Stomach (tissue), 19 donors: ENCODE measurements at places on chromosomes 6 and 20. TPM values are rescaled to one million over a fixed set of nuclear protein-coding genes. Genes with fewer than 3 reads are reported as not detected.

The SAYSD1 gene
- 12.3 TPM for total RNA-seq

The ADTRP gene
- 63.6 TPM for total RNA-seq

The SDCBP2 gene
- 51.6 TPM for total RNA-seq

The TCF15 gene
- total RNA-seq = not detected

The KHDRBS2 gene
- total RNA-seq = not detected

GRCh38 chr6:157333956-157334355, 10.6 kb upstream of the TMEM242 start:
- no peak for DNase-seq

- no peak for DNase-seq
Measured at GRCh38 chr6:126341126-126341525, 1.2 kb downstream of the CENPW start.

GRCh38 chr6:166766769-166767168, 139.7 kb upstream of the RPS6KA2 start:
- peak; percentile 16 for DNase-seq

GRCh38 chr6:169959136-169960002, 207.9 kb downstream of the ERMARD start:
- DNase-seq = peak; percentile 88

GRCh38 chr20:50610212-50610718, 81.1 kb downstream of the RIPOR3 start:
- no peak for DNase-seq

DNA sequence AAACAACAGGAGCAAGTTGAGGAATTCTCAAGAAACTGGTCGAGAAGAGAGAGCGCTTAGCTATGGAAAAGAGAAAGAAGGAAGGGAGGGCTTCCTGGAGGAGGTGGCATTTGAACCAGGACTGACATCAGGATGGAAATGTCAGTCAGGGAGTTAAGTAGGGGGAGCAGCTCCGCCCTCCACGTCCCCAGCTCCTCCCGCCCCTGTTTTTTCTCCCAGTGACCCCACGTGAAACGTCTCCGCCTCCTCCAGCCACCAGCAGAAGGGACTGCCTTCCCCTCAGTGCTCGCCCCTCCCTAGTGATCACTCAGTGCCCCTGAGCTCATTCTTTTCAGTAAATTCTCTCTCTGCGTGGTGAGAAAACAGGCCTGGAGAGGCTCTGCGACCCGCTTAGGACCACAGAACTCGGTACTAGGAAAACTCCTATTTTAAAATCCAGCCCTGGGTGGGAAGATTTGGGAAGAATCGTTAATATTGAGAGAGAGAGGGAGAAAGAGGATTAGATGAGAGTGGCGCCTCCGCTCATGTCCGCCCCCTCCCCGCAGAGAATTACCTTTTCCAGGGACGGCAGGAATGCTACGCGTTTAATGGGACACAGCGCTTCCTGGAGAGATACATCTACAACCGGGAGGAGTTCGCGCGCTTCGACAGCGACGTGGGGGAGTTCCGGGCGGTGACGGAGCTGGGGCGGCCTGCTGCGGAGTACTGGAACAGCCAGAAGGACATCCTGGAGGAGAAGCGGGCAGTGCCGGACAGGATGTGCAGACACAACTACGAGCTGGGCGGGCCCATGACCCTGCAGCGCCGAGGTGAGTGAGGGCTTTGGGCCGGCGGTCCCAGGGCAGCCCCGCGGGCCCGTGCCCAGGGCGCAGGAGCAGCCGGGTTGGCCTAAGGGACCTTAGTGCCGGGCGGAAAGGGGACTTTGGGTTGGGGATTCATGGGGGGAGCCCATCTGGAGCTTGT, 4.6 kb downstream of the HLA-DPB1 start:
- peak; percentile 75 for DNase-seq

DNA sequence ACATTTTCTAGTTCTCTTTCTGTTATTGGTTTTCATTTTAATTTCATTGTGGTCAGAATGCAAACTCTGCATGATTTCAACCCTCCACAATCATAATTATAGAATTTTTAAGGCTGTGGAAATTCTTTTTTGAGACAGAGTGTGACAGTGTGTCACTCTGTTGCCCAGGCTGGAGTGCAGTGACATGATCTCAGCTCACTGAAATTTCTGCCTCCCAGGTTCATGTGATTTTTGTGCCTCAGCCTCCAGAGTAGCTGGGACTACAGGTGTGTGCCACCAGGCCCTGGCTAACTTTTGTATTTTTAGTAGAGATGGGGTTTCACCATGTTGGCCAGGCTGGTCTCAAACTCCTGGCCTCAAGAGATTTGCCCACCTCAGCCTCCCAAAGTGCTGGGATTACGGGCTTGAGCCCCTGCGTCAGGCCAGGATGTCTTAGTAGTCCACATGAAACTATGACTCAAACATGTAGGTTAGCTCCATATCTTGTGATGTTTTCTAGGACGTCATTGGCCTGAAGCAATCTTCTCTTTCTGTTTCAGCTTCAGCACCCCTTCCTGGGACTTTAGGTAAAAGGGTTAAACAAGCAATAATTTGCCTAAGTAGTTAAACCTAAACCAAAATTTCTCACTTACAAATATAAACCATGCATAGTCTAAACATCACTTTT, 47.4 kb upstream of the SAMD3 start:
- DNase-seq = no peak

DNA sequence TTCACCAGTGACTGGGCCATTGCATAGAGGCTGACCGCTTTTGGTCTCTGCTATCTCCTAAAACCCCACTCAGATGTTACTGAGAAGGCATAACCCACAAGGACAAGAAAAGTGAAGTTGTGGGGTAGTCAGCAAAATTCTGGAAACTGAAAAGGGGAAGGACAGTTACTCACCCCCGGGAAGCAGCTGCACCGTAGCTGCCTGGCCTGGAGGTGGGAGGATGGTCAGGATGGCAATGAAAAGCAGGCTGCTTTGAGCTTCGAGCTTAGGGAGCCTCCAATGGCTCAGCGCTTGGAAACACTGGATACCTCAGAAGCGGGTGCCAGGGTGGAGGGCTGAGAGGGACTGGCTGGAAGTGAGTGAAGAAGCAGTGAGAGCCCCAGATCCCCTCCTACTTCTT, 56.0 kb downstream of the KCNK5 start:
- no peak for DNase-seq

DNA sequence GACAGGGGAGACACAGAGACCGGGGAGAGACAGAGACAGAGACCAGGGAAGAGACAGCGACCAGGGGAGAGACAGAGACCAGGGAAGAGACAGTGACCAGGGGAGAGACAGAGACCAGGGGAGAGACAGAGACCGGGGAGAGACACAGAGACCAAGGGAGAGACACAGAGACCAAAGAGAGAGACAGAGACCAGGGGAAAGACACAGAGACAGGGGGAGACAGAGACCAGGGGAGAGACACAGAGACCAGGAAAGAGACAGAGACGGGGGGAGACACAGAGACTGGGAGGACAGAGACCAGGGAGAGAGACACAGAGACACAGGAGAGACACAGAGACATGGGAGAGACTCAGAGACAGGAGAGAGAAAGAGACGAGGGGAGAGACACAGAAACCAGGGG, 43.9 kb downstream of the YTHDF1 start:
- DNase-seq = no peak

GRCh38 chr6:130366107-130367005, 539 bp downstream of the TMEM200A start:
- peak; percentile 30 for DNase-seq

GRCh38 chr20:41142245-41142644, 4.9 kb downstream of the PLCG1 start:
- DNase-seq = no peak
